NCI-H510A (cell line): ENCODE measurements at places on chromosomes 11 and 22.

- no peak for DNase-seq
These were observed 38.7 kb downstream of the EIF3F start for GRCh38 chr11:8025816-8026215.

- no peak for DNase-seq
These were observed 46.9 kb downstream of the ME3 start for GRCh38 chr11:86625544-86625943.

GRCh38 chr11:3073029-3073435 lies 15.8 kb upstream of the CARS1 start:
- DNase-seq, result no peak

DNA sequence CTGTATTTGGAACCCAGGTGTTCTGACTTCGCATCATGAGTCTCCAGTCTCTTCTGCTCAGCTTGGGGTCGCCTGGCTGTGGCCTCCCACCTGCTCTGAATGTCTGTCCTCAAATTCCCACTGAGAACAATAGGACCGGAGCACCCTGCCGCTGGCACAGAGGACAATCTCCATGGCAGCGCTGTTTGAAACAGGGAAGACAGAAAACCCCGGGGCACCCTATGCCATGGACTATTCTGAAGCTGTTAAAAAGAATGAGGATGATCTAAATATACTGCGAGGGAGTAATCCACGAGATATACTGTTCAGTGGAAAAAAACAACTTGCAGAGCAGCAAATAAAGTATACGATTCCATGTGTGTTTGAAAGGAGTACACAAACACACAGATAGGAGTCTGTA lies 415.6 kb upstream of the NARS2 start:
- no peak for DNase-seq

DNA sequence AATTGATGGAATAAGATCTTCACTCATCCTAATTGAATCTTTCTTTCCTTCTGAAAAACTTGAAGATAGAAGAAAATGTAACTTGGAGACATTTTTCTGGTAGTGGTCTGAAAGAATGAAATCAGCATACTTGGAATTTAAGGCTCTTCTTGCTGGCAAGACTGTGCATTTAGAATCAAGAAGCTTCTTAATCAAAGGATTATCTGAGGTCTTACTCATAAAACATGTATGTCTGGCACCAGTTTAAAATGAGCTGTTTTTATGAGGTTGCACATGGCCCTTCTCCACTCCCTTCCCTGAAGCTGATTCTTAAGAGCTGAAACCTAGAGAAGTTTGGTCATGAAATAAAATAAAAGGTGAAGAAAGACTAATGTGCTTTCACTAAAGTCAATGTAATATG lies 77.3 kb downstream of the ARHGEF12 start:
- no peak for DNase-seq

GRCh38 chr11:72585762-72586311 lies 88.4 kb downstream of the PDE2A start:
- DNase-seq, result no peak

DNA sequence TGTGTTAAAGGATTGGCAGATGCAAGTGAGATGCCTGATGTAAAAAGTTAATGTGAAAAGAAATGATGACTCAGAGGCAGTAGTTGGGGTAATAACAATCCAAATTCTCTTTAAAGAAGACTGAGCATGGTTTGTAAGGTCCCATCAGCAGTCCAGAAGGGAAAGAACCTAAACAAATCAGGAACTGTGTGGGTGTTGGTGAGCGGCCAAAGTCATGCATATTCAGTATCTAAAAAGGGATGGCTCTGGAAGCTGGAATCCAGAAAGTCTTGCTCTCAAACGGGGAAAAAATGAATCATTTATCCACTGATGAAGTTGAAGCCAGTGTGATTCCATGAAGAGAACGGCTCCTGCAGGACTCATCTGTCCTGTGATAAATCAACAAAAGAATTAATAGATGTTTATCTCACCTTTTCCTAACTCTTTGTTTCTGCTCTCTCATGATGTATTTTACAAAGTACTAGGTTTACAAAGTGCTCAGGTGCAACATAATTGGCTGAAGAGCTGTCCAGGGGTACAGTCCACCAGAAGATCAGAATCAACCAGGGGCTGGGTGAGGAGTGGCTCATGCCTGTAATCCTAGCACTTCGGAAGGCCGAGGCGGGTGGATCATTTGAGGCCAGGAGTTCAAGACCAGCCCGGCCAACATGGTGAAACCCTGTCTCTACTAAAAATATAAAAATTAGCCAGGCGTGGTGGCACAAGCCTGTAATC lies 20.5 kb upstream of the SORL1-AS1 start:
- DNase-seq, result no peak

GRCh38 chr11:77115181-77115611 lies 12.6 kb downstream of the OMP start:
- no peak for DNase-seq

GRCh38 chr11:19646308-19646707 lies 66.3 kb upstream of the NAV2 start:
- DNase-seq, result no peak

- DNase-seq, result no peak
These were observed 72.9 kb downstream of the CACNA1I start for GRCh38 chr22:39643311-39644083.

- DNase-seq, result peak; percentile 95
These were observed at the start of gene TMEM121B for GRCh38 chr22:17121233-17122195. Gene TMEM121B (minus strand): TSS chr22:17121360. CDS start chr22:17121127, 233 bp downstream.

DNA sequence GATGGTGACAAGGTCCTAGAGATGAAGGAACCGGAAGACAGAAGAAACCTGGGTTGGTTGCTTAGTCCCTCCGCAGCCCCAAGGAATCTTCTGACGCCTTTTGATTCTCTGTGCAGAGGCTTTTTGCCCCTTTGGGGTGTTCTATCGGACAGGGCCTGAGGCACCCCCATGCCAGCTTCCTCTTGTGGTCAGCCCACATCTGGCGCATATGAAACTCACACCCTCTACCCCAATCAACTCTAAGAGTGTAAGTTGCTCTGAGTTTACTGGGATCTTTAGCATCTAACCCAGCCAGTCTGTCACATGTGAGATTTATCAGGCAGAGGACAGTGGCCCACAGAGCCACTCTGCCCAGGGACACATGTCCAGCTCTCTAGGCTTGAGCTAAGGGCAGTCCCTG lies 17.4 kb downstream of the RASD2 start:
- DNase-seq, result no peak

- no peak for DNase-seq
These were observed 102.2 kb downstream of the ZBTB16 start for GRCh38 chr11:114161486-114162250.

- no peak for DNase-seq
These were observed 2.0 kb upstream of the FXYD6 start for GRCh38 chr11:117878314-117878938.

- no peak for DNase-seq
These were observed 22.6 kb downstream of the CABIN1 start for GRCh38 chr22:24033731-24034130.

GRCh38 chr11:102685754-102686153 lies 19.8 kb downstream of the MMP27 start:
- DNase-seq, result no peak
